ENCODE measurements at places on chromosomes 5 and 9.

DNA sequence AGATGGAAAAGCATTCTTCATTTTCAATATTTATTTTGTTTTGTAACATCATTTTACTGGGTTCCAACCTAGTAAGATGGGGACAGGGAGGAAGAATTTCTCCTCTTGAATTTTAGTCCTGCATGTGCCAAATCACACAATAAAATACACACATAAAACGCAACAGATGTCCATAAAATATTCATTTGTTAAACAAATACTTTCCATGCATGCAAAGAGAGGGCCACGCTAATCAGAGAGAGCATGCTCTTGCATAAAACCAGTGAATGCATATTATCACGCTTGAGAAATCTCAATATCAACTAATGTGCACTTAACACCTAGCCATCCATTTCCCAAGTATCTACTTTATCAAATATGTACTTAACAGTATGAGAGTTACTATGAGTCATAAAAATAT is 212.6 kb upstream of the TARS1 start:
- no peak for DNase-seq

DNA sequence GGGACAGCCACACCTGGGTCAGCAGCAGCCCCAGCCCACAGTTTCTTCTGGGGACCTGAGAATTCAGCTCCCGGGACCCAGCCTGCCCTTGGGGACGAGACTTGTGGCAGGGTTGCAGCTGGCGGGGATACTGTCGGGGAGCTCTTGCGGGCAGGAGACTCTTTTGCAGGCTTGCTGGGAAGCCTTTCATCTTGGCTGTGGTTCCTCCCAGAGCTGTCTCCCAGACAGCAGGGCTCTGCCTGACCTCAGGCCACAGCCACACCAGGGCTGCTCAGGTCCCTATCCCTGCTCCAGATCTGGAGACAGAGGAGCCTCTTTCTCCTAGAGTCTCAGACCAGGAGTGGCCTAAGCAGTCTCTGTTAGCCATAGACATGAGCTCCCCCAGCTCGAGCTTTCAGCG is 4.7 kb upstream of the MYMK start:
- DNase-seq: no peak

- no peak for DNase-seq
Observed at GRCh38 chr5:44233691-44234090, 155.5 kb downstream of the FGF10 start.

- no peak for DNase-seq
Observed at GRCh38 chr5:99929067-99929805, 605.9 kb upstream of the FAM174A start.

- no peak for DNase-seq
Observed at GRCh38 chr5:5316334-5316733, 106.1 kb upstream of the ICE1 start.

DNA sequence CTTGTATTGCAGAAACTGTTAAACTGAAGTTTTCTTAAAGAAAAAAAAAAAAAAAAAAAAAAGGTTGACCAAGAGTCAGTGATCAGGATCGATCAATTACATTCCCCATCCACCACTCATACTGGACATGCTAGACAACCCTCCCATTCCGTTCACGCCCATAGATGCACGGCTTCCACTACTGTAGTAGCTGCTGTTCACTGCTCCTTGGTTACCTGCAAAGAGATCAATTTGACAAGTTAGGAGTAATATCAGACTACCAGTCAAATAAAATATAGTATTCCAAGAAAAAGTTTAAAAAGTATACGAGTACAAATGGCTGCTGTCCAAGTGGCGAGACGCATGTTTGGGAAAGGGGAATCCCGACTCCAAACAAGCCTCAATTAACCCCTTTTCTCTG is 8.7 kb downstream of the HNRNPH1 start:
- DNase-seq: no peak
